CD4-positive, CD25-positive, alpha-beta regulatory T cell (primary cell): ENCODE measurements at places on chromosomes 6 and 20. TPM values are rescaled to one million over a fixed set of nuclear protein-coding genes. Genes with fewer than 3 reads are reported as not detected.

The SERPINB6 gene
- polyA plus RNA-seq, result 59.5 TPM

The ITPA gene
- polyA plus RNA-seq, result 97.1 TPM

The TRAPPC3L gene
- not detected for polyA plus RNA-seq

The TRPC4AP gene
- 60.3 TPM for polyA plus RNA-seq
